Activated CD8-positive, alpha-beta memory T cell treated with anti-CD3 and anti-CD28 coated beads, Interleukin-2, amount 50 U/mL, for 4 hours (primary cell): ENCODE measurements at places on chromosomes 1 and 21.

- peak; percentile 73 for DNase-seq
Observed at GRCh38 chr1:54996359-54996868, 2.3 kb upstream of the BSND start.

DNA sequence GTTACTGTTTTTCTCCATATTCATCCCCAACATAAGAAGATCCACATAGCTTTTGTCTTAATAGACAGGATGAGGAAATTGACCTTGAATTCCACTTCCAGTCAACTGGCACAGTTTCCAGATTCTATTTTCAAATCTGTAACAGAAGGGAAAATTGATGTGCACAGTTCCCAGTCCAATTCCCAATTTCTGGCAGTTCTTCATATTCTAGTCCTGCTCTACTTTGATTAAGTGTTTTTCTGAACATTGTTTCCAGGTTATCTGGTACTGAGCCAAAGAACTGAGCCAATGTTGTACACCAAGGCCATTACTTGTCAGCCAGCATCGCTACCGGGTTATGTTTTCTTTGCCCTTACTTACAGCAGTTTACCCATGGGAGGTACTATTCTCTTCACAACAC, 1755.4 kb downstream of the PLA2G4A start:
- no peak for DNase-seq

GRCh38 chr1:241352401-241352800, 4.6 kb downstream of the RGS7 start:
- DNase-seq, result no peak

DNA sequence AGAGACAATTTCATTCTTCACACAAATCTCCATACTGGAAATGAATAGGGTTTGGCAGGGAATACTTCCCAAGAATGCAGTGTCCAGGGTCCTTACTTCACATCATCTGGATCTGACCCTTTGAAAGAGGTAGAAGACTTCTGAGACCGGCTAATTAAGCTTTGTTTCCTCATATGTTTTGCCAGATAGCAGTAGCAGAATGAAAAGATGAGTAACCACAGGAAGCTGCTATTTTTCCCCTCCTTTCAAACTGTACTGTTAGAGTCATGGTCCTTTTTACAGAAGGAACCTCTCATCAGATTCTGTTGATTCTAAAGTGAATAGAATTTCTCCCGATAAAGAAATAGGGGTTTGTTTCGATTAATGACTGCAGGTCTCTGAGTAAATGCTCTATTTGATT, 1.4 kb upstream of the OLFML3 start:
- DNase-seq, result no peak

DNA sequence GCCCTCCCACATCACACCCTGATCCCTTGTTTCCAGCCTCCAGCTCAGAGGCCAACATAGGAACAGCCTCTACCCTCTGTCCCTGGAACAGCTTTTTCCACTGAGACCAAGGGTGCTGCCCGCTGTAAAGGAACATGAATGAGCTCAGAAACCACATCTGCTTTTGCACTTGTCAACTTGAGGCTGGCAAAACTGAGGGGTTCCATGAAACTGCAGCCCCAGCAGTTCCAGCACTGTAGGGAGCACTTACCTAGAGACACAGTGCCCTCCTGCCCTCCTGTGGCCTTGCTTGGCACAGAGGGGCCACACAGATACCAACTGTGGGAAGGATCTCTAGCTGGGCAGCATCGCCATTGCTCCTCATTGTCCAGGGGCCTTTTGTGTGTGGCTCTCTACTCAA, 51.7 kb downstream of the ITPKB start:
- peak; percentile 49 for DNase-seq
